NCI-H2081 (cell line): ENCODE measurements at places on chromosomes 4 and X.

- DNase-seq, result no peak
Measured at GRCh38 chr4:4247696-4248028, 361 bp downstream of the TMEM128 start.

DNA sequence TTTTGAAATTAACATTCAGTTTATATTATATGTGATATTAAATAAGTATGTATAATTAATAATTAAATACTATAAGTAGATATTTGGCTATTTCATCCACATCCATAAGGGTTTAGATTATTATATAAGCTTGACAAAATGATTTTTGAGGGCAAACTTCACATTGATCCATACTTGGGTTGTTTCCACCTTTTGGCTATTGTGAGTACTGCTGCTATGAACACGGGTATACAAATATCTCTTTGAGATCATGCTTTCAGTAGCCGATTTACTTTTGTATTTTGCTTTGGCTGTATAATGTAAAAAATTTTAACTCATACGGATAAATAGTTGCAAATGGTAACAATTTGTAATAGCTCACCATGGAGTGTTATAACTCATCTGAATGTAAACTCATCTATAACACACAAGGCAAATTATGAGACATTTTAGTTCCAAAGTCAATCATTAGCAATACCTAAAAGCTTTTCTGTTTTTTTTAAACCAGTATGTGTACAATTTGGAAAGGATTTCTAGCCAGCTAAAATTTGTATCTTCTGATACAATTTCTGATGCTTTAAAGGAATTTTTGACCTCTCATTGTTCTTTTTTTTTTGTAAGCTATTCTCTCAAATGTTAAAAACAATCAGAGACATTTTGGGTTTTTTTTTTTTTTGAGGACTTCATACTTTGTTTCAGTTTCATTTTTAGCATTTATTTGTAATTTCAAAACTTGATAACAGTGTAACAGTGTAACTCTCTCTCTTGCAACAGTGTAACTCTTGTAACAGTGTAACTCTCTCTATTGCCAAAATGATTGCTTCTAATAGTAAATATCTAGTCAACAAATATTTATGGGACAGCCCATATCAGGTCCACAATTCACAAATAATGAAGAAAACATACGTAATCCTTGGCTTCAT lies 51.8 kb upstream of the ARX start:
- DNase-seq, result no peak

DNA sequence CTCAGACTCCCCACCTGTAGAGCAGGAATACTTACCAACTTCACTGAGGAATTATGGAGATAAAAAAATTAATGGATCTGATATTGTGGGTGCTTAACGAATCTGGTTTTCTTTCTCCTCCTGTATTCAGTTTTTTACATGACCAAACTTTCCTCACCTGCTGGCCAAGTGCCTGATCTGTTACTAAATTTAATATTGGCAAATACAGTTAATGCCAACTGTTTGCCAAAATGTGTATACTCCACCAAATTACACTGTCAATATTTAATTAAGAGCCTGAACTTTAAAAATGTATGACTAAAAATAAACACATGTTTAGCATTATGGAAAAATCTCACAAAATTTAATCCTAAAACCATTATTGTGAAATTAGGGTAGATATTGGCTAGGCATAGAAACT lies 3.3 kb downstream of the PGRMC2 start:
- DNase-seq, result peak; percentile 10

- DNase-seq, result no peak
Measured at GRCh38 chr4:79923281-79923680, 149.7 kb downstream of the ANTXR2 start.

DNA sequence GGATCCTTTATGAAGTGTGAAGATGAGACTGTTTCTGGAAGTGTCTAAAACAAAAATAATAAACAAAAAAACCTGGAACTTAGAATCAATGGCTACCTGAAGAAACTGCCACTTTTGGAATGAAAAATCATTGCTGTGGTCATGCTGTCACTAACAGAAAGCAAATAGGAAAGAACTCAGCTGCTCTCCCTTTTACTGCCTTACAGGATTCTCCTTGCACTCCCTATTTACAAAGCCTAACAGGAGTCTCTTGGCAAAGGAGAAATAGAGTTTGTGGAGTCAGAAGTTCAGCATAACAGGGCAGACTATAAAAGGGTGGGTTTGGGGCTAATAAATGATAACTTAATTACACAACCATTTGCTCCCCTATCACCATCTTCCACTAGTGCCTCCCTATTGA lies 19.0 kb upstream of the GK2 start:
- no peak for DNase-seq

- DNase-seq, result no peak
Measured at GRCh38 chr4:15914736-15915135, 23.8 kb downstream of the FGFBP1 start.

GRCh38 chr4:173337463-173337862 lies 3.3 kb upstream of the HMGB2 start:
- no peak for DNase-seq
